ENCODE measurements at places on chromosomes 6 and 20. TPM values are rescaled to one million over a fixed set of nuclear protein-coding genes. Genes with fewer than 3 reads are reported as not detected.
A peak's percentile ranks its signal among the peaks of the same experiment; 100 is the strongest.

The TLDC2 gene
- total RNA-seq: not detected

GRCh38 chr6:144886682-144887081 is 601.5 kb downstream of the UTRN start:
- no peak for DNase-seq

DNA sequence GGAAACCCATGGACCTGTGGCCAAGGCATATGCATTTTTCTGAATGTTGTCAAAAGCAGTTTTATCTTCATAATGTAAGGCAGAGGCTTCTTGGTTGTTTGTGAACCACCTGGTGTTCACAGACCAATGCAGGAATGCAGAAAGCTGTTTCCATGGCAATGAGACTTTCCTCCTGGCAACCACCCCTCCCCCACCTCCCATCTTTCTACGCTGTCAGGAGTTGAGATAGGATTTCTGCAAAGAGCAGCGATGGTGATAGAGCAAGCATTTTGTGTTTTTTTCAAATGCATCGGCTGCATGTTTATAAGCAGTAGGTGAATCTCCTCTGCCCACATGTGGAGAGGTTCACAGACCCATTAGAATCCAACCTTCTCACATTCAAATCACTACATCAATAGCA is 114.1 kb upstream of the SMLR1 start:
- peak; percentile 14 for DNase-seq

DNA sequence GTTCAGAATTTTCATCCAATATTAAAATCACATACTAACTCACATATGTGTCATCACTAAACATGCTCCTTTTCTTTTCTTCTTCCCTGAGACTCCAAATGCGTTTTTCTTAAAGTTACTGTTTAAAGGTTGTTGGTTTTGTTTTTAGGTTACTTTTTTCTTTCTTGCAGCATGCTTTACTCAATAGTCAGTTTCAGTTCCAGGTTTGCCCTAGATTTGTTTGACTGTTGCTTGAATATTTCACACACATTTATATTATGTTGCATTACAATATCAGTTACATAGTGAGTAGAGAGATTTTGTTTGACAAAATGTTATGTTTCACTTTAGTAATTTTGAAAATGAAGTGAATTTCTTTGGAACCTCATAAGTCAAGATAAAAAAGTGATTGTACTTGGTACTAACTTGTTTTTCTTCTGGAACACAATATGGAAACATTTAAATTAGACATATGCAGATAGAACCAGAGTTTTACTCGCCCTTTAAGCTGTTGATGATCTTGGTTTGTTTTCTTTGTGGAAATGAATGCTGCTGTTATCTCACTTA is 27.3 kb downstream of the FNDC1 start:
- no peak for DNase-seq

Measured in neural crest cell (in vitro differentiated cells).